ENCODE measurements at places on chromosomes 5 and 9. TPM values are rescaled to one million over a fixed set of nuclear protein-coding genes. Genes with fewer than 3 reads are reported as not detected.

- no peak overlapping the region for H3K4me3 ChIP-seq
- H3K27me3 ChIP-seq, result no peaks in the 10 kb centered on the region
- H3K36me3 ChIP-seq, result no peaks in the 10 kb centered on the region
- peaks cover 3% of the 10 kb centered on the region for H3K4me1 ChIP-seq
- no peak for DNase-seq
These were observed 854.3 kb upstream of the DMAC1 start for GRCh38 chr9:8653855-8654254.

GRCh38 chr5:166031926-166032325, 2259.5 kb upstream of the WWC1 start:
- H3K4me3 ChIP-seq, result no peak overlapping the region
- H3K27ac ChIP-seq, result no peak overlapping the region
- H3K27me3 ChIP-seq, result no peaks in the 10 kb centered on the region
- H3K36me3 ChIP-seq, result 0 out of 2 replicates have a peak, but pooled peaks cover 2% of the 10 kb centered on the region
- no peak for DNase-seq

DNA sequence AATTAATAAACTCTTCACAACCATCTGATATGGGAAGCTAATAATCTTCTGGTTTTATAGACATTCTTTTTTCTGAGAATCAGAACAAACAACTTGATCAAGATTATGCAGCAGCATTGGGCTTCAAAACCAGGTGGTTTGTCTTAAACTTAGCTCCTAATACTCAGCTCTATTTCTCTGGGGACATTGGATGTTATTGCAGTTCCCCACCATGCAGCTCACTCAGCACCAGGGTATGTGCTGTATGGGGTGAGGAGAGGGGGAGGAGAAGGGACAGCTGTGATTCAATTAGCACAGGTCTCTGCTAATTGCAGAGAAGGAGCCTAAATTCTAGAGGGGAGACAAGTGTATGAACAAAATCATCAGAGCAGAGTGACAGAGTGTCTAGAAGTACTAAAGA, 210.7 kb upstream of the TNC start:
- no peaks in the 10 kb centered on the region for H3K36me3 ChIP-seq
- no peak overlapping the region for H3K27ac ChIP-seq
- no peak for DNase-seq
- no peaks in the 10 kb centered on the region for H3K27me3 ChIP-seq
- H3K4me1 ChIP-seq, result no peaks in the 10 kb centered on the region

DNA sequence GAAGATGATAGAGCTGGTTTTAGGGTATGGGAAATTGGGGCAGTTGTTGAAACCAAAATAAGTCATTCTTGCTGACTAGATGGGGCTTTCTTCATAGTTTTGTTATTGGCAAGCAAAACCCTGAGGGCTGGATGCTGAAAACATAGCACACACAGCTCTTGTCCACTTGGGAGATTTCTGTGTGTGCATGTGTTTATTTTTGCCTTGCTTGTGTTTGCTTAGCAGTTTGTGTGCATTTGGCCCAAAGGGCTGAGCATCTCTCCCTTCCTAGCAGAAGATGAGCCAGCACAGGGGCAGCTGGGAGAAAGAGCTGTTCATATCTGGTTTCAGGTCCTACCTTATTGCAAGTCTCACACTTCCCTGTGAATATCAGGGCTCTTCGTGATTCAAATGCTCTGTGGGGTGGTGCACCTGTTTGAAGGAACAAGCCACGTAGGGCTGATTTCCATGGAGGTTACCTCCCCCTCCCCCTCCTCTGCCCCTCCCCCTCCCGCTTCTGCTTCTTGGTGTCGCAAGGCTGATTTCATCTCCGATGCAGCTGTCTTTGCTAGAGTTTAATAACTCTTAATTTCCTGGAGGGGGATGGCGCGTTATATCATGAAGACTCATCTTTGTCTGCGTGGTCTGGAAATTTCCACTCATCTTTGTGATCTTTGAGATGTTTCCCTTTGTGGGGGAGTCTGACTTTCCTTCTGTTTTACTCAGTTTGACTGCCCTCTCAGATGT, 296.5 kb downstream of the ARHGAP26 start:
- H3K4me1 ChIP-seq, result no peaks in the 10 kb centered on the region
- H3K36me3 ChIP-seq, result peaks cover 8% of the 10 kb centered on the region
- H3K4me3 ChIP-seq, result no peak overlapping the region
- H3K27me3 ChIP-seq, result no peaks in the 10 kb centered on the region
- H3K27ac ChIP-seq, result no peak overlapping the region

DNA sequence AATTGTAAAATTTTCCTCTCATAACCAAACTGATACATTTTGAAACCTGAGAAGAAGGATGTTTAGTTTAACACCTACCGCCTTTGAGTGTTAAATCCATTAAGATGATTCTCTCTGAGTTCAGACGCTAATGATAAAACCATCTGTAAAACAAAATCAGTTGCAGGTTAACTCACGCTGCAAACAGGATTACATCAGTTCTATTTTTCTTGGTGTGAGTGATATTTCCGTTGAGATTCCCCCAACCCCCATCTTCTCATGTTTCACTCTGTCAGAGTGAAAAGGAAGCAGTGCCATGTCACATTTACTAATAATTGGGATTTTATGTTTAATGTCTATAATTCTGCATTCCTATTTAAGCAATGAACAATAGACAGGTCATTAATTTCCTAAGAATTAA, 146.5 kb downstream of the FANCC start:
- H3K27ac ChIP-seq, result no peak overlapping the region
- DNase-seq, result no peak
- H3K36me3 ChIP-seq, result no peaks in the 10 kb centered on the region
- H3K4me1 ChIP-seq, result no peaks in the 10 kb centered on the region
- H3K27me3 ChIP-seq, result no peaks in the 10 kb centered on the region

DNA sequence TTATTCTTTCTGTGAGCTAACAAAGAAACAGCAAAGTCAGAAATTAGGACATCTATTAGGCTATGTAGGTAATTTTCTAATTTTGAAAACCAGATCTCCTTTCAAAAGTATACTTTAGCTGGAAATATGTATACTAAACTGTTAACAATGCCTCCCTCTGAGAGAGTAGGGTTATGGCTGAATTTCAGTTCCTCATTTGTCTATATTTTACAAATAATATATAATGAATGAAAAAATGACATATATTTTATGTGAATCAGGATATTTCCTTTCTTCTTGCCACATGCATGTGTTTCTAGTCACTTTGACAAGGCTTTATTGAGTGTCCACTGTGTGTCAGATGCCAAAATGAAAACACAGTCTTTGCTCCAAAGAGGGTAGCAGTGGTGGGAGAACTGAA, 15.4 kb downstream of the HACD4 start:
- no peaks in the 10 kb centered on the region for H3K27me3 ChIP-seq
- no peaks in the 10 kb centered on the region for H3K36me3 ChIP-seq
- H3K27ac ChIP-seq, result no peak overlapping the region
- H3K4me3 ChIP-seq, result no peak overlapping the region
- no peak for DNase-seq

- H3K27ac ChIP-seq, result no peak overlapping the region
- peaks cover 5% of the 10 kb centered on the region for H3K36me3 ChIP-seq
- peaks cover 15% of the 10 kb centered on the region for H3K4me1 ChIP-seq
- peak overlapping the region; percentile 77 for H3K4me3 ChIP-seq
- peaks cover 4% of the 10 kb centered on the region for H3K27me3 ChIP-seq
- DNase-seq, result no peak
These were observed 1.7 kb downstream of the CAMSAP1 start for GRCh38 chr9:135905380-135906258.

GRCh38 chr5:119022017-119022745, 33.8 kb upstream of the DTWD2 start:
- DNase-seq, result no peak
- H3K27ac ChIP-seq, result no peak overlapping the region
- H3K4me1 ChIP-seq, result no peaks in the 10 kb centered on the region

- H3K27me3 ChIP-seq, result no peaks in the 10 kb centered on the region
- H3K36me3 ChIP-seq, result peaks cover 25% of the 10 kb centered on the region
- DNase-seq, result no peak
These were observed 7.2 kb downstream of the GRHPR start for GRCh38 chr9:37429441-37430285.

DNA sequence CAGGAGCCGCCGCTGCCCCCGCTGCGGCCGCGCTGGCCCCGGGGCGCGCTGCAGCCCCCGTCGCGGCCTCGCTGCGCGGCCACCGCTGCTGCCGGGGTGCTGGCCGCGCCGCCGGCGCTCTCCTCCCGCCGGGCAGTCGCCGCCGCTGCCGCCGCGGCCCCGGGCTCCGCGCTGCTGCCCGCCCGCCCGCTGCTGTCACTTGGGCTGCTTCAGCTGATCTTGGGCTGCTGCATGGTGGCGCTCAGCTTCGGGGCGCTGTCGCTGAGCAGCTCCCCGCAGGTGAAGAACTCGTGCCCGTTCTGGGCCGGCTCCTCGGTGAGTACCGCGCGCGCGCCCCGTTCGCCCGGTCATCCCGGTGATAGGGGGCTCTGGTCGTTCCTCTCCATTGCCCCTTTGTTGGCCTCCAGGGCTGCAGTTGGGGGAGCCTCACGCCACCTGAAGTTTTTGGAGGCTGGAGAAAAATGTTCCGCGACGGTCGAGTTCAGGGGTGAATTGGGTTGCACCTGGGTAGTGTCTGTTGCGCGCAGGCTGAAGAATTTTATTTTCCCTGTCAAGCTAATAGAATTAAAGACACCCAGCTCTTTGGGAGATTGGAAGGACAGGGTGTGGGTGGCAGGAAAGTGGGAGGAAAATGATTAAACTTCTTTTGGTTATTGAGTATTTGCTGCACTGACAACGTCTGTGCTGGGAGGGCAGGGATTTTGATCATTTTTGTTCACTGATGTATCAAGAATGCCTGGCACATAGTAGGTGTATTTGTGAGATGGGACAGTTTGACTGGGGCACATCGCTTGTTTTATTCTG, 596 bp downstream of the ENTREP1 start:
- peak overlapping the region; percentile 69 for H3K4me3 ChIP-seq
- no peak overlapping the region for H3K27ac ChIP-seq
- H3K36me3 ChIP-seq, result no peaks in the 10 kb centered on the region
- DNase-seq, result peak; percentile 71
- H3K4me1 ChIP-seq, result peaks cover 3% of the 10 kb centered on the region

DNA sequence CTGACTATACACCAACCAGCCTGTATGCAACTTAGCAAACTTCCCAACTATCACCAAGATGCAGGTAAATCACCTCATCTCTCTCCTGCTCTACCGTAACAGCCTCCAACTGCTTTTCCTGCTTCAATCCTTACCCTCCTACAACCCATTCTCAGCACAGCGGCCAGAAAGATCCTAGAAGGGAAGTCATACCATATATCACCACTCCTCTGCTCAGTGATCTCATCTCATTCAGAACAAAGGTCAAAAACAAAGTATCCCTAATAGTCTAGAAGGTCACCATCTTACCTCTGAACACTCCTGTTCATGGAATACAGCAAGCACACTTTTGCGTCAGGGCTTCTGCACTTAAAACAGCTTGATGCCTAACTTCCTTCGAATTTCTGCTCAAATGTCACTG, 62.2 kb upstream of the RNF38 start:
- H3K27ac ChIP-seq, result no peak overlapping the region
- no peak for DNase-seq

GRCh38 chr9:124102363-124102762, 90.8 kb downstream of the LHX2 start:
- DNase-seq, result no peak
- H3K36me3 ChIP-seq, result no peaks in the 10 kb centered on the region
- H3K27me3 ChIP-seq, result no peaks in the 10 kb centered on the region
- no peak overlapping the region for H3K4me3 ChIP-seq

DNA sequence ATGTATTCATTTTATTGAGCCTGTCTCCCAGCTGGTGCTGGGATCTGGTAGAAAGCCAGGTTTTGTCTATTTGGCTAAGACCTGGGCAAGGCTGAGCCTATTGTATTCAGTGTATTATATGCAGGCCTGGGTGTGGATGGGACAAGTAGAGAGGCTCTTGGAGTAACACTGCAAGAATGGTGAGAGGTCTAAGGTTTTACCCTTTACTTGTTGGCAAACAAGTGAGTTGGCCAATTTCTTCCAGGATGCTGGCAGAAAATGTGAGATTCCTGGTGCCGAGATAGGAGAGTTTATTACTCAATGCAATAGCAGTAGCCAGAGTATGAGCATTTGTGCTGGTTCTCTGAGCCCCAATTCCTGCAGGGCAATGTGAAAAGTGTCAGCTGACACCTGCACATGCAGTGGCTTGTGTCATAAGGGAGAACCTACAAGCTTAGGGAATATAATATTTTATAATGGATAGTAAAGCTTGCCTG, 141.7 kb upstream of the PRLR start:
- no peak overlapping the region for H3K4me3 ChIP-seq
- H3K36me3 ChIP-seq, result no peaks in the 10 kb centered on the region
- H3K4me1 ChIP-seq, result peaks cover 3% of the 10 kb centered on the region
- no peak overlapping the region for H3K27ac ChIP-seq

DNA sequence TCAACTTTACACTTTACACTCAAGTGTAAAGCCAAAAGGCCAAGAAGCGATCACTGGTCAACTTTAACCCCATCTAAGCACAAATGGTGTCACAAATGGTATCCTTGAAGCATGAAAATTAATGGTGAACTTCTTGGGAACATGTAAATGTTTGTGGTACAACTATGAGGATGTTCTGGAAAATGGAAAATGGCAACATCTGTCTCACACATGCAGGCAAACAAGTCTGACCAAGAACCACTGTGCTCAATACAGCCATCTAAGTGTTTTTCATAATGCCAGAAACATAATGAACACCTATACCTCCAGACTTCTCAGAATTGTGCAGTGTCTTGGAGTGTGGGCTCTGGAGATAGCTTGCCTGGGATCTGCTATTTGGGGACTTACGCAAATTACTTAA, 171.0 kb downstream of the GLIS3 start:
- no peak for DNase-seq
- H3K4me1 ChIP-seq, result no peaks in the 10 kb centered on the region
- no peaks in the 10 kb centered on the region for H3K27me3 ChIP-seq
- no peak overlapping the region for H3K27ac ChIP-seq
- H3K4me3 ChIP-seq, result no peak overlapping the region

GRCh38 chr5:169088028-169088725, 212.8 kb downstream of the SLIT3 start:
- peak overlapping the region; percentile 62 for H3K27ac ChIP-seq
- H3K27me3 ChIP-seq, result no peaks in the 10 kb centered on the region
- H3K4me1 ChIP-seq, result peaks cover 13% of the 10 kb centered on the region
- no peaks in the 10 kb centered on the region for H3K36me3 ChIP-seq
- DNase-seq, result no peak

- no peaks in the 10 kb centered on the region for H3K4me1 ChIP-seq
- H3K36me3 ChIP-seq, result no peaks in the 10 kb centered on the region
- no peaks in the 10 kb centered on the region for H3K27me3 ChIP-seq
- no peak for DNase-seq
- no peak overlapping the region for H3K27ac ChIP-seq
- H3K4me3 ChIP-seq, result no peak overlapping the region
These were observed 802.4 kb upstream of the ACO1 start for GRCh38 chr9:31582071-31582470.

PCDHB8 gene
- 0.92 TPM for total RNA-seq

ZNF354B gene
- total RNA-seq, result 10.8 TPM

ISL1 gene
- total RNA-seq, result 0.19 TPM

Data from H1 (cell line).